ENCODE measurements at places on chromosomes 5 and 9.
A peak's percentile ranks its signal among the peaks of the same experiment; 100 is the strongest.

DNA sequence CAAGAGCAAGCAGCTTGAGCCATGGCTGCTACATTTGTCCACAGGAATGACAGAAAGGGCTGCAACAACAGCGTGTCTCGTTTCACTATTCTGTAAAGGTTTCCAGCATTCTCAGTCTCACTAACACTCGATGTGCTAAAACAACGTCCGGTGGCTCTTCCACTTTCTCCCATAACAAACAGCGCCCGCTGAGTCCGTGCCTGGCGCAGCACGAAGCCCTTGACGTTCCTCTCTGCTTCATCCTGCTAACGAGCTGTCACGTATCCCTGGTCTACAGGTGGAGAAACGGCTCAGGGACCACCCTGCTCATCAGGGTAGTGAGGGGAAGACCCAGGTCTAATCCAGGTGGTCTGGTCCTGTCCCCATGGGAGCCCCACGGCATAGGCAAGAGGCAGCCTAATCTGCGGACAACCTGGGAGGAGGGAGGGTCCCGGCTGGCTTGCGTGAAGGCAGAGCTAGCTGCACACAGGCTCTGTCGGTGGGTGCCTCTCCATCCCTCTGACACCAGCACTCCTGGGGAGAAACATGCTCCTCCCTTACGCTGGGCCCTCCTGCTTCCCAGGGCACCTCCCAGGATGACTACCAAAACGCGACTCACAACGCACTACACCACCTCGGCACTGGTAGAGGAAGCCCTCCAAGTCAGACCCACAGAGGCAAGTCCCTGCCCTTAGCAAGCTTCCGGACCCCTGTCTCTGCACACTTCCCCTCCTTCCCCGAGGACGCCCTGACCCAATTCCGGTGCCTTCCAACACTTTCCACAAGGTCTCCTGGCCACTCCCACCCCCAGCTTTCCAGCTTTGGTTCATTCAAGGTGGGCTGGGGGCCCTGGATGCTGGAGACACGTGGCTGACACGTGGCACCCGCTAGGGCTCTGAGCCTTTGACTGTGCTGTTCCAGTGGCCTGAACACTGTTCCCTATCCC lies 43.3 kb downstream of the VAV2 start:
- no peak for DNase-seq

DNA sequence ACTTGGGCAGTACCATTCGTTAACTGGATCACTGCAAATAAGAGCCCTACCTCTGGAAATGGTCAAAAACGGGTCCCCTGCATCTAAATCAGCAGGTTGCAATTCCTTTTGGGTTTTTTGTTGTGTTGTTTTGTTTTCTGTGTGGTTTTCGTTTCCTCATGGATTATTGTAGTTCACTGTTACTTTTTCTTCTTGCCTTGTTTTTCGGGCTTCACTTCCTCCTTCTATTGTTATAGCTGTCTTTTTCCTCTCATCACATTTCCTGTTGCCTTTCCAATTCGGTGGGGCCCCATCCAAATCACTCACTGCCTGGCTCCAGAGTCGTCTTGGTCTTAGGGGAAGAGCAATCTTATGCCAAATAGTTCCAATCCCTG lies 8.7 kb upstream of the SSBP2 start:
- no peak for DNase-seq

- no peak for DNase-seq
Observed at GRCh38 chr9:123929177-123929869, 603 bp downstream of the DENND1A start.

DNA sequence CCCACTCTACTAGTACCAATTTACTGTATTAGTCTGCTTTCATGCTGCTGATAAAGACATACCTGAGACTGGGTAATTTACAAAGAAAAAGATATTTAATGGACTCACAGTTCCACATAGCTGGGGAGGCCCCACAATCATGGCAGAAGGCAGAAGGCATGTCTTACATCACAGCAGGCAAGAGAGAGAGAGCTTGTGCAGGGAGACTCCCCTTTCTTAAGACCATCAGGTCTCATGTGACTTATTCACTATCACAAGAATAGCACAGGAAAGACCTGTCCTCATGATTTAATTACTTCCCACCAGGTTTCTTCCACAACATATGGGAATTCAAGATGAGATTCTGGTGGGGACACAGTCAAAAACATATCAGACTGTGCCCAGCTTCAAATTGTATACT lies 11.5 kb downstream of the UGT3A1 start:
- no peak for DNase-seq

- DNase-seq, result no peak
Observed at GRCh38 chr5:132456296-132456986, 34.1 kb downstream of the IRF1 start.

DNA sequence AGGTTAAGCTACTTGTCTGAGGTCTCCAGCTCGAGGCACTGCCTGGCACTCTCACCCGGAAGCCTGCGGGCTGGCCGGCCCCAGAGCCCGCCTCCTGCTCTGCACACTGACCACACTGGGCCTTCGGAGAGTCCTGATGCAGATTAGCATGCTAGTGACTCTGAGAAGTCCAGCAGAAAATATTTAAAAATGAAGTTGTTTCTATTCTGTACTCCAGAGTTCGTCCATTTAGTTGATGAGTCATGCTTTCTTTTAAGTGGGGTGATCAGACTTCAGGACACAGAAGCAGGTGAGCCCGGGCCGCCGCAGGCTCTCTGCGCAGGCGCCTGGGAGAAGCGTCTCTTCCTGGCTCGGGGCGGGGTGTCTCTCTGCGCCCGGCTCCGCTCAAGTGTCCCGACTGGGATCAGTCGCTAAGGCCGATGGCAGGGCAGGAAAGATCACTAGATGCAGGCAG lies 32.5 kb downstream of the FAM240B start:
- no peak for DNase-seq

DNA sequence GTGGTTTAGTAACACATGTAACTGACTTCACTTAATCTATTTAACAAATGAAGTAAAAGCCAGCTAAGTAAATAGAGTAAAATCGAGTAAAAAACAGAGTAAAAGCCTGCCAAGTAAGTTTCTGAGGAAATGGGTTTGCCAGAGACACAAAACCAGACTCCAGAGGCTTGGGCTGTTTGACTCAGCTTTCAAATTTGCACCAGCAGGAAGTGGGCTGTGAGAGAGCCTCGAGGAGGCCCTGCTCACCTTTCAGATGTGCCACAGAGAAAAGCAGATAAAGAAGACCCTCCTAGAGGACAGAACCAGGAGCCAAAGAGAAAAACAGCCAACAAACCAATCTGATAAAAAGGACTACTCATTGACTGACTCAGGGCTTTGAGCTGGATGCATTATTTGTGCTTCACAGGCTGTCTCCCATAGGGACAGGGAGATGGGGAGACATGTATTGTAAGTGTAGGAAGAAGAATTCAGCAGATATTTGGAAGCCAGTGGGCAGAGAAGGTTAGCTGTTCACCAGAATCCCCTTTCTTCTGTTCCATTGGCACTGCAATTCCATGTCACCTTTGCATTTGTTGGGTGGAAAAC lies 14.4 kb upstream of the AMACR start:
- no peak for DNase-seq

GRCh38 chr5:76956033-76956432 lies 3.2 kb downstream of the CRHBP start:
- DNase-seq, result no peak

GRCh38 chr5:9222054-9222976 lies 323.6 kb downstream of the SEMA5A start:
- no peak for DNase-seq

- DNase-seq, result peak; percentile 68
Observed at GRCh38 chr9:137085920-137086530, 760 bp upstream of the MAN1B1 start.

DNA sequence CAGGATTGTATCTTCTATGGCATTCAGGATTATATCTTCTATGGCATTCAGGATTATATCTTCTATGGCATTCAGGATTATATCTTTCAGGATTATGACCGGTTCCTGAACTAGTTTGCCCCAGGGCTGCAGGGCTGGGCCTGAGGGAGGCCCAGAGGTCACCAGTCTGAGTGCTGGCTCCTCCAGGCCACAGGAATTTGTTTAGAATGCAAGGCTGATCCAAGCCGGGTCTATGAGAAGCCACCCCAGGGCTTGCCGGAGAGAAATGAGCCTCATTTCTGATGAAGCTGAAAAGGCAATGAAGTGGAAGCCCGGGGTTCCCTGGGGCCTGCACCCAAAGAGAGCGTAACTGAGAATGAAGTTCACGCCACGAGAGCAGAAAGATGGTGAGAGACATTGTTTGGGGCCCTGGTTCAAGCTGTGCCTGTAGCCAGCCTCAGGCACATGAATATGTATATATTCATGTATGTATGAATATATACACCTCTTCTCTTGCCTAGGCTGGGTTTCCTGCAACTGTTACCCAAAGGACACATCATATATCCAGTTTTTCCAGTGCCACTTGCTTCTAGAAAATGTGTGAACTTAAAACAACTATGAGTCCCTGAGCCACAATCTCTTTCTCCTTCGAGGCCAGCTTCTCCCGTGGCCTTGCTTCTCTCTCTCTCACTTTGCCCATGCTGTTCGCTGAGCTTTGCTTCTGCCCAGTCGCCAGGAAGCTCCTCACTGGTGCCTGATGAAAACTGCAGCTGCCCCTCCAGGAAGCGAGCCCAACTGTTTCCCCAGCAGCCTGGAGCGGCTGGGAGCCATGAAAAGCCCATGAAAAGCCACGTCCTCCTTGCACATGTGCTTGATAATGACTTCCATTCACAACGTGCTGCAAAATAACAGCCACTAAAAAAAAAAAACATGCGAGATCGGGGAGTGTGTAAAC lies 62.3 kb downstream of the GTF3C4 start:
- no peak for DNase-seq

DNA sequence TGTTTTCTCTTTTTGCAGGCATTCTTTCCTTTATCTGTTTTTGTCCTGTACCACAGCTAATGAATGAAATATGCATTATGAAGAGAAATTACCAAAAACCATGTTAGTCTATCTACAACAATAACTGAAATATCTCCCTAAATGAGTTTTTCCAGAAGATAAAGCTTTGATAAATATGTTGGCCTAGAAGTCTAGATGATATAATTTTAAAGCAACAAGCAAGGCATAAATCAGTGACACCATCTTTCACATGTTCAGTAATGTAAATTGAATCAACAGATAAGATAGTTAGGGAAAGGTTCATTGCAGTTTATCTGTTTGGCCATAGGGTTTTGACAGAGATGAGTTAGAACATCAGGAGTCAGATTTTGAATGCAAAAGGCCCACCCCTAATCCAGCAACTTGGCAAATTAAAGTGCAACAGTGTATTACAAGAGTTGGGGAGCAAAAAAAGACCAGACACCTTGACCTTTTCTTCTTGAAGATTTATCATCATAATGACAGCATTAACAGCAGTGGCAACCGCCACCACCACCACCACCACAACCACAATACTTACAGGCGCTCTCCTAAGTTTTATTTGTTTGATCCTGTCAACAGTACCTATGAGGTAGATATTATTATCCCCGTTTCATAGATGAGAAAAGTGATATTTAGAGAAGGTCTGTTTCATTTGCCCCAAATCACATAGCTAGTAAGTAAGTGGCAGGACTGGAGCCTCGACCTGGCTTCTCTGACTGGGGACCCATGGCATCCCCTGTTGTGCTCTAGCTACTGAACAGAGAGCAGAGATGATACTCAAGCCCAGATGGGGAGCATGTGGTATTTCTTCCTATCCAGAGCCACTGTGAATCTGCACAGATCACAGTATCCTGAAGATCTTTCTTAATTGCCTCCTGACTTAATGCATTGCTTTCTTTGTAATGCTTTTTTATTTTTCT lies 122.8 kb upstream of the DHFR start:
- no peak for DNase-seq

- DNase-seq, result no peak
Observed at GRCh38 chr5:113172231-113172826, 195.7 kb downstream of the DCP2 start.

DNA sequence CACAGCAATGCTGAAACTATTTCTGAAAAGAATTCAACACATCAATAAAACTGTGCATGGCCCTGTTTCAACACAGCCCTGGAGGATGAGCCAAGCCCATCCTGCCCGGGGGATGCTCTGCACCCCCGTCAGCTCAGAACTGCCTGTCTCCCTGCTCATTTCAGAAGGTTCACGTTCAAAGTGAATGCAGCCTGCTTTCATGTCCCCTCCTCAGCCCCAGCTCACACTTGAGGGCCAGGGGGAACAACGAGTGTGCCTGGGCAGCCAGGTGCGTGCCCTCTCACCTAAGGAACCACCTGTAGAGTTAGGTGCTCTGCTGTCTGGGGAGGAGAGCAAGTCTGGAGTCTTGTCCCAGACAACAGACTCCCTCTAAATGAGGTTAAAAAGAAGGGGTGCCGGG lies 348.5 kb upstream of the IRX2 start:
- no peak for DNase-seq

- no peak for DNase-seq
Observed at GRCh38 chr5:175922192-175922885, 45.8 kb downstream of the THOC3 start.

All from right forelimb (tissue), 1 donor.